NCI-H2081 (cell line): ENCODE measurements at places on chromosomes 1 and 21.
A peak's percentile ranks its signal among the peaks of the same experiment; 100 is the strongest.

- DNase-seq = no peak
These were observed 415.0 kb downstream of the HLX start for GRCh38 chr1:221294242-221294641.

DNA sequence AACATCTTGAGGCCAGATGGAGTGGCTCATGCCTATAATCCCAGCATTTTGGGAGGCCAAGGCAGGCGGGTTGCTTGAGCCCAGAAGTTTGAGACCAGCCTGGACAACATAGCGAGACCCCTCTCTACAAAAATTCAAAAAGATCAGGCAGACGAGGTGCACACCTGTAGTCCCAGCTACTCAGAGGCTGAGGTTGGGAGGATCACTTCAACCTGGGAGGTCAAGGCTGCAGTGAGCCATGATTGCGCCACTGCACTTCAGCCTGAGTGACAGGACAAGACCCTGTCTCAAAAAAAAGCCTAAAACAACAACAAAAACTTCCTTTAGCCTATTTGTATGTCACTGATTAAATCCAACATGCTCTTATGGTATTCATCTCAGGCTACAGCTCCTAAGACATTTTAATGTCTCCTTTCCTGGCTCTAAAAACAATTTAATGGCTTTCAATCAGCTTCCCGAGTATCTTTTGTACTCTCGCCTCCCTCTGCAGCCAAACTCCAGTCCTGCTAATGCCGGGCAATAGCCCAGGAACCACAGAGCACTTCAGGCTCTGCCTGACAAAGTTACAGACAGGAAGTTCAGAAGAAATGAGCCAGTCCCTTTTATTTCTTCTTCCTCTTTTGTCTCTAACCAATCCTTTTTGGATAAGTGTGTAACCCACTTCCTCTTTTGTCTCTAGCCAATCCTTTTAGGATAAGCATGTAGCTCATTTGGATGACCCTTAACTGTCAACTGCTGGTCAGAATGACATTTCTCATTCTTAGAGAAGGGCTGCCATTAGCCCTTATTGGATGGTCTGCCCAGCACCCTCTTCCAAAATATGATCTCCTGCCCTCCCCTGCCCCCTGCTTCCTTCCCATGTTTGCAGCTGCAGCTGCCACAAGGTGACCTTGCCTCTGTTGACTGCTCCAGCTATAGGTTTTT lies 6.6 kb upstream of the DOP1B start:
- DNase-seq = no peak

DNA sequence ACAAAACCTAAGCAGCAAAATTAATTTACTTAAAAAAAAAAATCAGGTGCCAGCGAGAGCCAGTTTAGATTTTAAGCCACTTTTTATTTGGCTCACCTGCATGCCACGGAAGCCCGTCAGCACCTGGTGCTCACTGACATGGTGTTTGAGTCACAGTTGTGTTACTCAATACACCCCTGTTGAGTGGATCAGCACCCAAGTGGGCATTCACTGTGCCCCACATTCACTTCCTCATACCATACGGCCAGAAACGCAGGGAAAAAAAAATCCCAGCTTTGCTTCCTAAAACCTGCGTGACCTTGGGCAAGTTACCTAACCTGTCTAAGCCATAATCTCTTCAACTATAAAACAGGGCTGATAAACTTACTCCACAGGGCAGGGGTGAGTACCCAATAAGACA lies 42.8 kb upstream of the SIM2 start:
- DNase-seq = no peak

GRCh38 chr21:25551569-25551968 lies 55.7 kb downstream of the MRPL39 start:
- DNase-seq = no peak

- no peak for DNase-seq
These were observed 1.2 kb downstream of the ATP1B1 start for GRCh38 chr1:169107603-169108208.

DNA sequence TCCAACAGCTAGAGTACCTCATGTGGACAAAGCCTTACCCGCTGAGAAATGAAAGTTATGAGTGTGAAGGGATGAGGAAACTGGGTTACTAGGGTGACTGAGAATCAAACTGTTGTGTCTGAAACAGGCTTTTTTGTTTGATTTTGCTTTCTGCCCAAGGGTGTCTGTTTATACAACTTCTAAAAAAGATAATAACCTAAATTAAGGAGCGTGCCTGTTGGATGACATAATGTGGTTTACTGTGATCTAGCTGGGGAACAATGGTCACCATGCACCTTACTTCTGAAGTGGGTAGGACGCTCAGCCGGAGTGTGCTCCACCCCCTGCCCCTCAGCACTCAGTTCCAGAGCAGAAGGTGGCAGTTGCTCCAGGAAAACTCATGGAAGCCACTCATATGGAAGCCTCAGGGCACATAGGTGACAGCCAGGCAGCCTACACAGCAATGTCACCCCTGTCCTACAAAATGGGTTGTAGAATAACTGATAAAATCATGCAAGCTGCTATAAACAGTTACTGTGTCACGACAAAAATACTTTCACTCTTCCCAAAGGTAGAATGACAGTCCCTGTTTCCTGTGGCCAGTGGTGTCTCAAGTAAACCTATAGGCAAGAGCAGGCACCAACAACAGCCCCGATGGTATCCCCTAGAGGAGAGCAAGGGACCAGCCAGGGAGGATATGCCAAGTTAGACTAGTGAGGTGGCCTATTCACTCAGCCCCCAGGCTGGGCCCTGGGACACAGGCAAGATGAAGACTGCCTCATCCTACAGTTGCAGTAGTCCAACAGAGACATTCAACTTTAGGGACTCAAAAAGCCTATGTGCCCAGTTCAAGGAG lies 29.3 kb downstream of the SIPA1L2 start:
- DNase-seq = peak; percentile 66

GRCh38 chr1:34532113-34532512 lies 222.7 kb upstream of the GJB5 start:
- DNase-seq = no peak

GRCh38 chr1:89721351-89721750 lies 88.4 kb downstream of the LRRC8C start:
- no peak for DNase-seq

- no peak for DNase-seq
These were observed 39.0 kb downstream of the VANGL1 start for GRCh38 chr1:115680730-115681111.

GRCh38 chr1:6580593-6581409 lies 1.0 kb downstream of the ZBTB48 start:
- DNase-seq = no peak

- no peak for DNase-seq
These were observed 6.4 kb upstream of the AGL start for GRCh38 chr1:99843760-99844159.

DNA sequence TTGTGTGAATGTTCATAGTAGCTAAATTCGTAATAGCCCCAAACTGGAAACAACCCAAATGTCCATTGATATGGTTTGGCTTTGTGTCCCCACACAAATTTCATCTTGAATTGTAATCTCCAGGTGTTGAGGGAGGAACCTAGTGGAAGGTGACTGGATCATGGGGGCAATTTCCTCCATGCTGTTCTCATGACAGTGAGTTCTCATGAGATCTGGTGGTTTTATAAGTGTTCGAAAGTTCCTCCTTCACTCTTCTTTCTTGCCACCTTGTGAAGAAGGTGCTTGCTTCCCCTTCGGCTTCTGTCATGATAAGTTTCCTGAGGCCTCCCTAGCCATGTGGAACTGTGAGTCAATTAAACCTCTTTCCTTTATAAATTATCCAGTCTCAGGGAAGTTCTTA lies 11.3 kb downstream of the UBE2G2 start:
- no peak for DNase-seq

DNA sequence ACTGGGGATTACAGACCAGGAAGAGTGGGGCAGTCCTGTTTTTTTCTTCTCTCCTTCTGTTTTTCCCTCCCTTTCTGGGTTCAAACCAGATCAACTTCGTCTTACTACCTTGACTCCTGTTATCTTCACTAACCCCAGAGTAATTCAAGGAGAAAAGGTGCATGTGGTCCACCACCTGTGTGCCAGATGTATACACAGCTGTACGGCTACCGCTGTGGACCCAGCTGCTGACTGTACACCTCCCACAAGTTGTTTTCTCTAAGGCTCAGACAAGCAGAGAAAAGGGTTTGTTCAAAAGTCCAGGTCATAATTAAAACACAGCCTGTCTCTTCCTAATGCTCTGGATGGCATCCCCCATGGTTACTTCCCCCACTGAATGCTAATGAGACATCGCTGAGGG lies 102.1 kb downstream of the LMX1A start:
- peak; percentile 20 for DNase-seq

- no peak for DNase-seq
These were observed 365.8 kb upstream of the C1orf174 start for GRCh38 chr1:4265836-4266235.

DNA sequence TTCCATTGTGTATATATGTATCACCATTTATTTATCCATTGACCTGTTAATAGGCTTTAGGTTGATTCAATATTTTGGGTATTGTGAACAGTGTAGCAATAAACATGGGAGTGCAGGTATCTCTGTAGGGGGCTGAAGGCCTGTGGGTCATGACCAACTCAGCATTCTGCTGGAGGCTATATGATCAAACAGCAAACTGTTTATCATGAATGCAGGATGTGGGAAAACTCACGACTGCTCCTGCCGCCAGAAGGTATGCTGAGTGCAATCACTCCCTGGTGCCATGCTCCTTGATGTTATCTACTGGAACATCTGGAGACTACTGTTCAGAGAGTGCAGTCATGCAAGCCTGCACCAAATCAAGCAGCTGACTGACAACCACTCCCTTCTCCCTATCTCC lies 275.2 kb downstream of the COL11A1 start:
- DNase-seq = no peak

DNA sequence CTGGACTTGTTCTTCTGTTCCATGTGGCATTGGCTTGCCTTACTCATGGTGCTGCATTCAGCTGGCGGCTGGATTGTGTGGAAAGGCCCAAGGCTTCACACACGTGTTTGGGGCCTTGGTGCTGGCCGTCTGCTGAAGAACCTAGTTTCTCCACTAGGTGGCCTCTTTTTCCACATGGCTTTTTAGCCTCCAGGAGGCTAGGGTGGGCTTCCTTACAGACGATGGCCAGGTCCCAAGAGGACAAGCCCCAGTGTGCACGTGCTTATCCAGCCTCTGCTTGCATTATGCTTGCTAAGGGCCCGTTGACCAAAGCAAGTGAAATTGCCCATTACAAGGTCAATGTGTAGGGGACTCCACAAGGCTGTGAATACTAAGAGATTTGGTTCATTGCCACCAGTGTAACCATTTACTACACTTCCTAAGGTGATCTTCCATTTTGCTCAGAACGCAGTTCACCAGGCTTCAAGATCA lies 47.5 kb upstream of the FOXO6 start:
- DNase-seq = peak; percentile 28

GRCh38 chr1:63612564-63612963 lies 19.4 kb downstream of the PGM1 start:
- DNase-seq = no peak

- DNase-seq = no peak
These were observed 172.8 kb downstream of the PTGER3 start for GRCh38 chr1:70874818-70875217.

GRCh38 chr1:56915960-56916359 lies 49.9 kb downstream of the C8B start:
- DNase-seq = no peak

GRCh38 chr1:22806584-22806983 lies 95.9 kb downstream of the EPHB2 start:
- peak; percentile 86 for DNase-seq

DNA sequence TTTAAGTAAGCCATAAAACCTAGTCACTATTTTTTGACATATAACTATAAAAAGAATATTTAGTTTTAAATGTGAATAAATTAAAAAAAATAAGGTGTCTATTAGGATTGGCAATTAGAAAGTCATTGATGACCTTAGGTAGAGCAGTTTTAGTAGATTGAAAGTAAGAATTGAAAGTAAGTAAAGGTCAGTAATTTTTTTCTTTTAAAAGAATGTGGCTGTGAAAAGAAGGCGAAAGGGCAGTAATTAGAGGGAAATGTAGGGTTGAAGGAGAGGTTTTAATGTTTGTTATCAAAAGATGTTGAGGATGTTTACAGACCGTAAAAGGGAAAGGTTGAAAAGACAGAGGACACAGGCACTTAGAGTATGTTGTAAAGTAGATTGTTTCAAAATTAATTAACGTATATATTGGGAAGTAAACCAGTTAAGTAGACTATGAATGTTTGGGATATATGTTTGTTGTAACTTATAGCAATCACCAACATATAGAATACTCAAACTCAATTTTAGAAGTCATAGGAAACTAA lies 41.0 kb downstream of the ZFYVE9 start:
- no peak for DNase-seq

DNA sequence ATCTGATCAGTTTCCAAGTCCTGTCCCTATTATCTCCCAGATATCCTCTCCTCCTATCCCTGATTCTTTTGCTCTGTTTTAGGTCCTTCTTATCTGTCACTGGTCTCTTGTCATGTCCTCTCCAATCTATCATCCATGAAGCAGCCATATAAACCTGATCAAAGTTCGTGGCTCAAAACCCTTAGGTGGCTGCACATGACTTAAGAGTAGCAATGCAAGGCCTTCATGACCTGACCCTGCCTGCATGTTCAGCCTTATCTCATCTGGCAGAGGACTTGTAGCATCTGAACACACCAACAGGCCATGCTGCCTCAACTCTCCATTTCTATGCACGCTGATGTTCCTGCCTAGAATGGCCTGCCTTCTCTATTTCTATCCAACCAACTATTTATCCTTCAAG lies 65.2 kb downstream of the NOS1AP start:
- no peak for DNase-seq

DNA sequence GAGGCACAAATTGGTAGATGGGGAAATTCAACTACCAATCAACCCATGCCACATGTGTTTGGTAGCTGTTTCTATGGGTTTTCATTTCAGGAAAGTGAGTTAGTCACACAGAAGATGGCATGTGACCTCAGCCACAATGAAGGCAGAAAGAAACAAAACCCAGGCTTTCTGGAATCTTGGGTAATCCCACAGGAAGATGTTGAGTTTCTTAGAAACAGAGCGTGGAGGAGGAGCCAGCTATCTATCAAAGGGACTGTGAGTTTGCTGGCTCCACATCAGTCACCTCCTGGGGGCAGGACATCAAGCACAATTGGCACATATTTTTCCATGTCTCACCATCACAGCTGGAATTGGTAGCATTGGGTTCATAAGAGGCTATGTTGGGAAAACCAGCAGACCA lies 188.9 kb upstream of the PLXNA2 start:
- no peak for DNase-seq

DNA sequence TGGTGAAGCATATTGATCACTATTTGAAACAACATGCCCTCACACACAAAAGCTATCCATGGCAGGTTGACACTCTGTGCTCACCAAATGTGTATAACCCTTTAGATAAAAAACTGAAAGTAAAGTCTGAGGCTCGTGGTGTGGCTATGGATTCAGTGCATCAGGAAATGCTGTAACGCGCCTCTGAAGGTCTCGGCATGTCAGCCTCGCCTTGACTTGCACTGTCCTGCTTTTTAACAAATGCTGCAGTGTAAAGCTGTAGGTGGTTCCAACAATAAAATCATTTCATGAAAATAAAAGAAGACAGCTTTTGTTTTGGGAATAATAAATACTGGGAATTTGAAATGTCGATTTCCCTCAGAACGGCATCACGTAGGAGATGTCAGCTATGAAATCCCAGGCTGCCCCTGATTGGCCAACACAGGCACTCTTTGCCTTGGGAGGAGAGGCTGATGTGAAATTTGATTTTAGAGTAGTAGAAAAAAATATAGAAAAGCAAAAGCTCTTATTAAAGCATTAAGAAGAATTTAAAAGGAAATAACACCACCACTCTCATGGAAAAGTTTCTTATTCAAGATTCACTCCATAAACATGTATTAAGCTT lies 168.2 kb downstream of the DSCAM start:
- no peak for DNase-seq

GRCh38 chr1:158035976-158036583 lies 42.6 kb downstream of the KIRREL1 start:
- DNase-seq = no peak
